ENCODE measurements at places on chromosomes 2 and 18.

GRCh38 chr2:9705196-9705595 lies 74.4 kb upstream of the YWHAQ start:
- no peak for DNase-seq

- DNase-seq = no peak
These were observed 24.8 kb downstream of the FMNL2 start for GRCh38 chr2:152359573-152360363.

GRCh38 chr18:12891561-12891960 lies 7.5 kb upstream of the PTPN2 start:
- DNase-seq = no peak

DNA sequence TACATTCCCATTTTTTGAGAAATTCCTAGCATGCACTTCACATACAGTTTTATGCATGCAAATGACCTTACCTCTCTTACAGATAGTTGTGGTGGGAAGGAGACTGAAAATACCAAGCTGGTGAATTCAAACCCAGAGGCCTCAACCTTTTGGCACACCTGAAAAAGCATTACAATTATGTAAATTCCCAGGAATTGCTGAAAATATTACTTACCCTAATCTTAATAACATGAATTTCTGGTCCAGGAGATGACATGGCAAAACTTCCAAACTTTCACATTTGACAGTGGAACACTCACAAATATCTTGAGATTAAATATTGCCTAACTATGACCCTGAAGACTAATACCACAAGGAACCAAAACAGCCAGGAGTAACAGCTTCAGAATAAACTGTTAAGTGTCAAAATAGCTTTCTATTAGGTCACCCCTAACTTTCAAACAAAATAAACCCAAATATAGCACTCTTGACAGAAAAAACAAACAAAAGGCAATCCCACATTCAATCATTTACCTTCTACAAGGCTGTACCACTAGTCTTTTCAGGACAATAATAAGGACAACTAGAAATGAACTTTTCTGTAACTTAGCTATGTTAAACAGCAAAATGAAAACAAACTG lies 10.9 kb upstream of the PEX13 start:
- DNase-seq = no peak

DNA sequence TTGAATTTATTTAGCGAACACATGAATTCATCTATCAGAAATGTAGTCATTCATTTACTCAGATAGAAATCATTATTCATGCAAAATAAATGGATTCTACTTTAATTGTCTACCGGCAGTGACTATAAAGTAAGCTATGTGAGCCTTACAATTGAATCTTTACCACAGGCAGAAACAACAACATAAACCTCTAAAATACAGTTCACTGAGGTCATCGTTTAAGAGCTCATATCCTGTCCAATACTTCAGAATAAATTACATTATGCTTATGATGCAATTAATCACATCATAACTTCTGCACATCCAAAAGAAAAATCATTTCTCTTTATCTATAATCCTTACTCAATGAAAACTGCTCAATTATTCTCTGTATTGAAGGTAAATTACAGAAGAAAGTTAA lies 244.7 kb downstream of the HNMT start:
- no peak for DNase-seq

DNA sequence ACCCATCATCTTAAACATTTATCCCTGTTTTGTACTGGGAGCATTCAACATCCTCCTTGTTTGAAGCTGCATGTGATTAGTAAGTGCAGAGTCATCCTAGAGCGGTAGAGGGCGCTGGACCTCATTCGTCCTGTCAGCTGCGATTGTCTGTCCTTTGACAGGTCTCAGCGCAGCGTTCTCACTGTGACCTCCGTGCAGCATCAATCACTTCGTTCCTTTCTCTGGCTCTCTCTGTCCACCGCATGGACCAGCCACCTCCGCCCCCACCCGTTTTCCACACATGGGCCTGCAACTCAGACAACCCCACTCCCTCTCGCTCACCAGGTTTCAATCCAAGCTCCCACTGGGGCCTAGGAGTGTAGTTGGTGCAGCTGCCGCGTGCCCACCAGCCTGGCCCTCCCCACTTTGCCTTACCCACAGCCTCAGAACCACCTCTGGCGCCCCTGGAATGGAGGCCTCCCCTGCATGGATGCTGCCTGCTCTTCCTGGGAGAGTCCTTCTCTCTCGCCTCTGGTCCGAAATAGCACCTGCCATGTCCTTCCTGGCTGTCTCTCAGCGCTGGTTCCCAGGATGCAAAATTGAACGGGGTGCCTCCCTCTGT lies 90.5 kb downstream of the NDUFA10 start:
- no peak for DNase-seq

- no peak for DNase-seq
These were observed 264.9 kb downstream of the ALPK2 start for GRCh38 chr18:58363767-58364540.

DNA sequence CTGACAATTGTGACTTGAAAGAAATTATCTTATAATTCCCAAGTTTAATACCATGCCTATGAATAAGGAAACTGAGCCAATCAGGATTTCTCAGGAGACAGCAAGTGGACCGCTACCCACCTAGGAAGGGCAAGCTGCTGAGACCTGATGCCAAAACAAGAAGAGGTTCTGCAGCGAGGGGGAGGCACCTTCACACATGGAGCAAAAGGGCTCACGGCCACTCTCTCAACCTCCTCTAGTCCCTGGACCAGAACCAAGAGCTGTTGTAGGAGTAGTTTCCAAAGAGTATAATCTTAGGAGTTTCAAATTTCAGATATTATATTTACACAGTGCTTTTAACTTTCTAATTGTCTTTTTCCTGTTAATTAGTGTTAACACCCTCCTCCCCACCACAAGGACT lies 154.7 kb upstream of the ETAA1 start:
- DNase-seq = no peak

Data from AG09319 (cell line).